ENCODE measurements at places on chromosomes 4 and X. TPM values are rescaled to one million over a fixed set of nuclear protein-coding genes. Genes with fewer than 3 reads are reported as not detected.

The CXCL8 gene
- total RNA-seq = 17.8 TPM

The HSFX2 gene
- total RNA-seq = 0.13 TPM

The CDX4 gene
- not detected for total RNA-seq

The LUZP4 gene
- not detected for total RNA-seq

The PNMA5 gene
- total RNA-seq = not detected
